ENCODE measurements at places on chromosomes 13 and 19. TPM values are rescaled to one million over a fixed set of nuclear protein-coding genes. Genes with fewer than 3 reads are reported as not detected.
A peak's percentile ranks its signal among the peaks of the same experiment; 100 is the strongest.

C1QTNF9B gene
- total RNA-seq = not detected

PPP1R15A gene
- 32.1 TPM for total RNA-seq

DNA sequence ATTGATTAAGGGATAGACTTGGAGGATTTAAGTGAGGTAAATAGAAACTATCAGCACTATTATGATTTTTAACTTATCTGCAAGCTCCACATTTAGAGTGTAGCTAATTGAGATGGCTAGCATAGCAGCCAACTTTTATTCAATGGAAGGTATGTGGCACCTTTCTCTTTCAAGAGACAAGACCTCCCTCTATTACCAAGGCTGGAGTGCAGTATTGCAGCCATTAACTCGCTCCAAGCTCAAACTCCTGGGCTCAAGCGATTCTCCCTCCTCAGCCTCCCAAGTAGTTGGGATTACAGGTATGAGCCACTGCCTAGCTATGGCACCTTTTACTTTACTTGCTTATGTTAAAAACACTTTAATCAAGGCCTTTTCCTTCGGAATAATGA, 8.2 kb downstream of the TPT1 start:
- H3K4me3 ChIP-seq = no peak overlapping the region
- no peaks in the 10 kb centered on the region for H3K27me3 ChIP-seq
- no peak for DNase-seq
- peaks cover 45% of the 10 kb centered on the region for H3K36me3 ChIP-seq

DNA sequence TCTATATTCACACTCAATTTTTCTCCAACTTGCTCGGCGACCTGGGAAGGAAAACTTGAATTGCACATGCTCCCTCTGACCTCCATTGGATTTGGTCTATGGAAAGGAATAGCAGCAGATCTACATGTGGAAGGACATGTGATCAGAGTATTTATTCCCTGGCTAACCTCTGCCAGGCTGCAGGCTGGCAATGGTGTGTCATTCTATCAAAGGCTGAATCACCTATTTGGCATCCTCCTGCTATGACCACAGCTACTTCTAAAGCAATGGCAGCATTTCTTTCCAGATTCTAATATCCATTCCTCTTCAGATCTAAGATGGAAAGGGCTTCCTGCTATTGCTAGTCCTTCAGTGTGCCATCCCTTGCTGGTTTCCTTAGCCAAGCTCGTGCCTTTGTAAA, 144.3 kb upstream of the FREM2 start:
- no peaks in the 10 kb centered on the region for H3K27me3 ChIP-seq
- H3K36me3 ChIP-seq = no peaks in the 10 kb centered on the region

- no peak for DNase-seq
- H3K4me1 ChIP-seq = no peaks in the 10 kb centered on the region
- no peak overlapping the region for H3K27ac ChIP-seq
- H3K27me3 ChIP-seq = no peaks in the 10 kb centered on the region
- H3K36me3 ChIP-seq = no peaks in the 10 kb centered on the region
- H3K4me3 ChIP-seq = no peak overlapping the region
These were observed 1317.1 kb downstream of the SLITRK1 start for GRCh38 chr13:82565201-82565600.

DNA sequence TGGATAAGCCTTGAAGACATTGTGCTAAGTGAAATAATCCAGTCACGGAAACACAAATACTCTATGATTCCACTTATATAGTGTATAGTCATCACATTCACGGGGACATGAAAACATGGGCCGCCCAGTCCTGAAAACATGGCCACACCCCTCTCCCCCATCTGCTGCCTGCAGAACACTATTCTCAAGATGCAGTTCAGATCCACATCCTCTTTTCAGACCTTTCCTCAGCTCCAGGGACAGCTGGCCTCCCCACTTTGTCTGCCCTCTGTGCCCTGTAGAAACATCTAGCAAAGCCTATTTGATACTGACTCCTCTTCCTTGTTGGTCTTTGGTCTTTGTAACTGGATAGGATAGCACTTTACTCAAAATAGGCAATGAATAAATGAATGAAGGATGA, 8.3 kb downstream of the RFX2 start:
- H3K36me3 ChIP-seq = peaks cover 1% of the 10 kb centered on the region
- H3K27me3 ChIP-seq = no peaks in the 10 kb centered on the region
- H3K4me3 ChIP-seq = no peak overlapping the region
- no peak for DNase-seq
- peaks cover 7% of the 10 kb centered on the region for H3K4me1 ChIP-seq
- no peak overlapping the region for H3K27ac ChIP-seq

GRCh38 chr19:55196803-55197202, 12.5 kb downstream of the PTPRH start:
- no peak overlapping the region for H3K27ac ChIP-seq
- H3K36me3 ChIP-seq = no peaks in the 10 kb centered on the region
- no peaks in the 10 kb centered on the region for H3K4me1 ChIP-seq
- DNase-seq = no peak
- no peak overlapping the region for H3K4me3 ChIP-seq
- peaks cover 10% of the 10 kb centered on the region for H3K27me3 ChIP-seq

- H3K36me3 ChIP-seq = no peaks in the 10 kb centered on the region
- H3K27me3 ChIP-seq = no peaks in the 10 kb centered on the region
- H3K4me3 ChIP-seq = no peak overlapping the region
These were observed 456.1 kb downstream of the PCDH9 start for GRCh38 chr13:66774046-66774445.

DNA sequence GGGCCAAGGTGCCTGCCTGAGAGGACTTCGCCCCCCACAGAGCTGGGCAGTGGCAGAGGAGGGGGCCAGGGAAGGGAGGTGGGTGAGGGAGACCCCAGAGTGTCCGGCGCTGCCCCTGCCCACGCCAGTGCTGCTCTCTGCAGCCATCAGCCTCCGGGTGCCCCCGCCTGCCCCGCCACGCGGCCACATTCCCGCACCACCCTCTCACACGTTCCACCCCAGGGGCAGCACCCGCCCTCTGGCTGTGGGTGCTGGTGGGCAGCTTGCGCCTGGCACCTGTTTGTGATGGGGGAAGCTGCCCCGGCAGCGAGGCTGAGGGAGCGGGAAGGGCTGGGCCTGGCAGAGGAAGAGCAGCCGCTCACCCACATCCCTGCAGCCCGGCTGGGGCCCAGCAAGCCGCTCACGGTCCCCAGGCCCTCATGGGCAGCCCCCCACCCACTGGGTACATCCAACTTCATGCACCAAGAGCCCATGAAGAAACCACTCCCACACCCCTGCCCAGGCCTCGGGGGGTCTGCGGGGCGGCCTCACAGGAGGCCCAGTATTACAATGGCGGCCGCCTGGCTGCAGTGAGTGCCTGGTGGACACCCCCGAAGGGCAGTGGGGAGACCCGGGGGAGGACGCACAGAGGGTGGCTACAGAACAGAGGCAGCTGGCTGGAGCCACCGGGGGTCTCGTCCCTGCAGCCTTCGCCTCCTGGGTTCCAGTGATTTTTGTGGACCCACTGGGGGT, 14.0 kb downstream of the SBNO2 start:
- no peaks in the 10 kb centered on the region for H3K36me3 ChIP-seq
- no peak overlapping the region for H3K4me3 ChIP-seq
- no peaks in the 10 kb centered on the region for H3K4me1 ChIP-seq

GRCh38 chr13:69094485-69094884, 1013.1 kb upstream of the ATXN8OS start:
- no peak overlapping the region for H3K27ac ChIP-seq
- no peaks in the 10 kb centered on the region for H3K36me3 ChIP-seq
- H3K27me3 ChIP-seq = no peaks in the 10 kb centered on the region
- DNase-seq = no peak
- no peak overlapping the region for H3K4me3 ChIP-seq

DNA sequence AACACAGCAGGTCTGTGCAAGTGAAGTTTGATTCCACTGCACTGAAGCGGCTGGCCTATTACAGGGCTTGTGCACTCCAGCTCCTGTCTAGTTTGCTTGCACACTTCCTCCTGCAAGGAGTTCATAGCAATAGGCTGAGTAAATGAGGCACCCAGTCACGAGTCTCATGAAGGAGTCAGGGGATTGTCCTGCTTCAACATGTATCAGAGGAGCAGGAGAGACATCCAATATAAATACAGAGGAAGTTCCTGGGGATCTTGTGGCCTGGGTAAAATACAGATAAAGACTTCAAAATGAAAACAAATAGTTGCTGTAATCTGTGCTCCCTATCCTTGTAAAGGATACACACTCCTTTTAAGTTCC, 259.9 kb downstream of the SLITRK1 start:
- DNase-seq = no peak
- no peaks in the 10 kb centered on the region for H3K4me1 ChIP-seq
- no peak overlapping the region for H3K27ac ChIP-seq
- no peaks in the 10 kb centered on the region for H3K36me3 ChIP-seq
- no peak overlapping the region for H3K4me3 ChIP-seq

DNA sequence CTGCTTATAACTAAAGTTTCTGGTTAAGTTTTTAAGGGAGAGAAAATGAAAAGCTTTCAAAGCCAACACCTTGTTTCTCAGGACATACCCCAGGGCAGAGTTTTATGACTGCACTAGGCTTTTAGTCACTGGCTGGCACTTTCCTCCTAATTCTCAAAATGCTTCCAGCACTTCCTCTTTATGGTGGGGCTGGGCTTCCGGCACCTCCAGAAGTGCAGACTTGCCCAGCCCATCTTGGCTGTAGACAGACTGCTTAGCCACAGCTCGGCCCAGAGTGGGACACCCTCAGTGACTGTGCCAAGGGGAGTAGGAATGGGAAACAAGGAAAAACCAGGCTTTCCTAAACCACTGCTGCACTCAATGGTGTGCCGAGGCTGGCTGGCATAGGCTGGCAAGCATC, 23.2 kb upstream of the GTF3A start:
- H3K4me1 ChIP-seq = peaks cover 10% of the 10 kb centered on the region
- H3K27me3 ChIP-seq = peaks cover 6% of the 10 kb centered on the region
- no peaks in the 10 kb centered on the region for H3K36me3 ChIP-seq
- H3K27ac ChIP-seq = no peak overlapping the region

GRCh38 chr13:34044660-34045080, 226.7 kb downstream of the RFC3 start:
- H3K27me3 ChIP-seq = no peaks in the 10 kb centered on the region
- no peak for DNase-seq
- no peaks in the 10 kb centered on the region for H3K4me1 ChIP-seq
- no peak overlapping the region for H3K4me3 ChIP-seq

DNA sequence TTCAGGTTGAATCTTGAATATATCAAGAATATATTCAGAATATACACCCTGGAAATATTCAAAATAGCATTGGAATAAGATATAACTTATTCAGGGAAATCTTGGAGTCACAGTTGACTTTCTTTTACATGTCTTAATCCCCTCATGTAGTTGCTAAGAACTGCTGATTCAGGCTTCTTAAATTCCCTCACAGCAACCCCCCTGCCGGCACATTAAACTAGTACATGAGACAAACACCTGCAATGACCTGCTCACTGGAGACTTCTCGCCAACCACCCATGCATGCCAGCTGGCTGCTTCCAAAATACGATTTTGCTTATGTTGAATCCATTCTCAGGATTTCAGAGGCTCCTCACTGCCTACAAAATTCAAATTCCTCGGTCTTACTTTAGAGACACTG, 997.1 kb downstream of the EFNB2 start:
- no peaks in the 10 kb centered on the region for H3K36me3 ChIP-seq
- no peak overlapping the region for H3K27ac ChIP-seq
- DNase-seq = no peak
- no peaks in the 10 kb centered on the region for H3K4me1 ChIP-seq

DNA sequence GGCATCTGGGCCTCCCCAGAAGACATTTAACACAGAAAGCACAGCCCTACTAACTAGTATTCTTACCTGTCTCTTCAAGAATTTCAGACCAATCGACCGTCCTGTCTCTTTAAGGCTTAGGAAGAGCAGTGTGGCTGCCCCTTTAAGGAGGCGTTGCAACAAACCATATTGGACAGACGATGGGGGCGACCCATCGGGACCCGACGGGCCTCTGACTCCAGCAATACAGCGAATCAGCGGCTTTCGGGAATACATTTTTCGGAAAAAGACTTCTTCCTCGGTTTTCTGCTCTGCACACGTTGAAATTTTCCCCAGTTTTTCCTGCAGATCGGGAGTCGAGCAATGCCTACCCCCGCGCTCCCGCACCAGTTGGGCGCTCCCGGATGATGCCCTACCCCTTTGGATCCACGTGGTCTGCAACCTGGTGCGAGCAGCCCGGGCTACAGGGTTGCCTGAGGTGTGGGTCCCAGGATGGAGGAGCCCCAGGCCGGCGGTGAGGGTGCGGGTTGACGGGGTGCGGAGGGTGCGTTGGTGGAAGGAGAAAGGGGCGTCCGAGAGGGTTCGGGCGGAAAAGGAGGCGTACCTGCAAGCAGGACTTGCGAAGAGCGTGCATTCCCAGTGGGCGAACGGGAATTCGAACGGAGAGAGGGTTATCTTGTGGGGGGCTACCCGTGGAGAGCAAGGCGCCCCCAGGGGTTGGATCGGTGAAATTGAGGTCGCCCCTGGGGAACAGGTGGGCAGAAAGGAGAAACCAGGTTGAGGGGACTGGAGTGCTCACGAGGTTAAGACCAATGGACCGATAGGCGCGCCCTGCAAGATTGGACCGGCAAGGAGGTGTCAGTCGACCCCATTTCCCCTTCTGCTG, at the start of gene POLR1G:
TSS of gene POLR1G (plus strand) at position 419 of the 865 bp plus-strand sequence. CDS start at position 472, 53 bp downstream.
- peak within 1 kb of the TSS; percentile 88 for H3K27ac ChIP-seq
- H3K4me3 ChIP-seq = peak within 1 kb of the TSS; percentile 94
- peaks cover 31% of the 10 kb centered on the region for H3K4me1 ChIP-seq
- DNase-seq = peak; percentile 87
- H3K27me3 ChIP-seq = peaks cover 30% of the 10 kb centered on the region

DNA sequence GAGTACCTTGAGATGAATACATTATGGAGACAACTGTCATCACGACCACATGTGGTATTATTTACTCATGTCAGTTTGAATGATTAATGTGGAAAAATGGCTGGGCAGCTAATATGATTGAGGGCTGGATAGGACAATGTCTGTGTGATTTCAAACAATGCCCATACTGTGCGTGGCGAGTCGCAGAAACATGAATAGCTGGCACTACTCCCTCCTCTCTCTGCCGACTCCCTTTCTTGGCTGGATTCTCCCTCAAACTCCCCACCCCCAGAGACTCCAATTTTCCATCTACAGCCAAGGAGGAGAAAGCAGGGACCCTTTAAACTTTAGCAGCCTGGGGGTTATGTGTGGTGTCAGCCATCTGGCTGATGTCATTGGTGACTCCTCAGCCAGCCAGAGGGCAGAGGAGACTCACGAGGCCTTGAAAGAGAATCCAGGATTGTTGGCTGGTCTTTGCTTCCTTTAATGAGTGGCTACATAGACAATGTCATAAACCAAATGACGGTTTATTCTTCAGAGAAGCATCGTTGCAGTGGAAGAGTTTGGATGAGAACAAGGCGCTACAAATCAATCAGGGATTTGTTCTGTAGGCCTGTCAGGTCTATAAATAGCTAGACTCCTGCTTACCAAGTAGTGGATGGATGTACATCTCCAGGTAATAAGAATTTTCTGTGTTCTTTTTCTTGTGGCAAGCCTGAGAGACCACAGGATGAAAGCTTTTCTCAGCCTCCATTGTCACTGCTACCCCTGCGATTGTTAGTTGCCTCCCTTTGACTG, 165.6 kb downstream of the DLEU7 start:
- H3K4me1 ChIP-seq = peaks cover 9% of the 10 kb centered on the region
- no peak for DNase-seq
- H3K27ac ChIP-seq = no peak overlapping the region
- H3K27me3 ChIP-seq = no peaks in the 10 kb centered on the region
- H3K36me3 ChIP-seq = no peaks in the 10 kb centered on the region
- H3K4me3 ChIP-seq = no peak overlapping the region

- peaks cover 42% of the 10 kb centered on the region for H3K4me1 ChIP-seq
- peaks cover 9% of the 10 kb centered on the region for H3K27me3 ChIP-seq
- H3K27ac ChIP-seq = peak overlapping the region; percentile 68
- H3K36me3 ChIP-seq = no peaks in the 10 kb centered on the region
These were observed 10.1 kb downstream of the NANOS3 start for GRCh38 chr19:13887018-13887436.

All from activated CD8-positive, alpha-beta memory T cell treated with anti-CD3 and anti-CD28 coated beads, Interleukin-2, amount 10 ng/mL, durations not matched to agents 7 days and 5 days (primary cell).